ENCODE measurements at places on chromosomes 7 and 10.

- DNase-seq, result no peak
These were observed 64.6 kb downstream of the FAM185A start for GRCh38 chr7:102813191-102814024.

DNA sequence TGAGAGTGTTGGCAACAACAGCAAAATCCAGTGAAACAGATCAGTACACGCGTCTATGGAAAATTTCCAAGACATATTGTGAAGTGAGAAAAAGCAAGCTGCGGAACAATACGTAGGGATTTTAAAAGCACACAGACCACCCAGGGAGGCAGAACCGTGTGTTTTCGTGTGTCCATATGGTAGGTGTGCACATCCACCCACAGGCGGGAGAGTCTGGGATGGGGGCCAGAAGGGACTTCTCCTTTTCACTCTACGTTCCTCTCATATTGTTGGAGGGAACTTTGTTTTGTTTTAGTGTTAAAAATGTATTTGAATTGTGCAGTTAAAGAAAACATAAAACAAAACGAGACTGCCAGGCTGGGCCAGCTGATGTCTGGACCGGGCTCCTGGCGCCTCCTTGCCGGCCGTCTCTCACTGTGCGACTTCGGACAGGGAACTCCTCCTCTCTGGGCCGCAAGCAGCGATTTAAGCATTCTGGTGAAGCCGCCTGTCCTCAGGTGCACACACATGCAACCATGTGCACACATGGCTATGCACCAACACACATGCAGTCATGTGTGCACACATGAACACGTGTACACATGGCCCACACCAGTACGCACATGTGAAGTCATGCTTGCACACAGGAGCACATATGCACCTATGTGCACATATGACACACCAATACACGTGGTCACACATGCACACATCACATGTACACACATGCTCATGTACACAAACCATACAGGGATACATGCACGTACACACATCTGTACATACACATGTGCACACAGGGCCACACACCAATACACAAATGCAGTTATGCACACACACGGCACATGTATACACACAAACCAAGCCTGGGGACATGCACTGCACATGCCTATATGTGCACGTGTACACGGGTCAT lies 141.1 kb downstream of the ELFN1 start:
- no peak for DNase-seq

DNA sequence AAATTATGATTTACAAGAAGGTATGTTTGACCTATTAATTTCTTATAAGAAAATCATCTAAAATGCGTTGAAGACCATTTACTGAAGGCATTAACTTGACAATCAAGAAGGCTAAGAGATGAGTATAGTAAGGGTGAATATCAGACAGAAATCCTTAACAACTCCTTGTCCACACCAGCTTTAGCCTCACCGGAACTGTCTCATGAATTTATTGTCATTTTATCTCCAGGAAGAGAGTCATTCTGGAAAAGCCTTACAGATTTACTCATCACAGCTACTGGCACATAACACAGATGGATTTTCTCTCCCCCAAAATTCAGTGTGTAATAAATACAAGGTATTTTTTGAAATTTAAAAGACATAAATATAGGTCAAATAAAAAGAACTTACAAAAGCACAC lies 129.4 kb upstream of the LSM8 start:
- DNase-seq, result no peak

DNA sequence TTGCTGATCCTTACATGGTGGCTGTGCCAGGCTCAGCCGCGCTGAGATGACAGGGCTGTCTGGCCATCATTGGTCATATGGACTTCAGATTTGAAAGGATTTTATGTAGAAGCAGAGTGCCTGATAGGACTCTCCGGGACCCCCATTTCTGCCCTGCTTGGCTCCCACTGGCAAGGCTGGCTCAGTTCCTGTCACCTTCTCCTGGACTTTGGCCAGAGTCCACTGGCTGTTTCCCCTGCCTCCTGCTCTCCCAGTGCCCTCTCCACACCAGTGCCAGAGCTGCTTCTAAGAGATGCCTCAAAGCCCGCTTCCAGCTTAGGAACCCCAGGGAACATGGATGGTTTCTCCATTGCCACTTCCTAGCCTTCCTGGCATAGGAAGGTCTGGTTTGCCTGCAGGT lies 5.1 kb upstream of the SH2D4B start:
- DNase-seq, result no peak

DNA sequence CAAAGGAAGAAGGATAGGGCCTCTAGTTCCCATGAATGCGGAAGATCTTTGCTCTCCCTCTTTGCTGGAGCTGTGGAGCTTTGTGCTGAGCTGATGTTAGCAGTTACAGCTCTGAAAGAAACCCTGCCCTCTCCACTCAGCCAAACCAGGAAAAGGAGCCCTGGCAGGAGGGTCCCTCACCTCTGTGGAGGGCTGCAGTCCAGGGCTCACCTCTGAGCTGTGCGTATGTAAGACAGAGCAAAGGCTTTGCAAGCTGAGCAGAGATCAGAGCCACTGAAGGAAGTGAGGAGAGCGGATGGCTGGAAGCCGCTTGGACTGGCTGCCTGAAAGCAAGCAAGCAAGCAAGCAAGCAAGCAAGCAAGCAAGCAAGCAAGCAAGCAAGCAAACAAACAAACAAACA lies 84.7 kb downstream of the RAMP3 start:
- no peak for DNase-seq

- no peak for DNase-seq
These were observed 37.1 kb downstream of the ELMO1 start for GRCh38 chr7:37411444-37412034.

DNA sequence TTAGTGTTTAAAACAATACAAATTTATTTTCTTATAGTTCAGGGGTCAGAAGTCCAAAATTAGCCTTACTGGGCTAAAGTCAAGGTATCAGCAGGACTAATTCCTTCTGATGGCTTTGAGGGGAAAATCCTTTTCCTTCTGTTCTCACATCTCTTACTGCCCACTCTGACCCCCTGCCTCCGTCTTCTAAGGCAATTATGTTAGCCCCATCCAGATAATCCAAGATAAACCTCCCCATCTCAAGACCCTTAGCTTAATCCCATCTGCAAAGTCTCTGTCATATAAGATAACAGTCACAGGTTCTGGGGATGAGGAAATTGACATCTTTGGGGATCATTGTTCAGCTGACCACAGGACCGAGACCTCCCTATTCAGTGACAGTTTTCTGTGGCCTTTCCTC lies 22.3 kb downstream of the MACROH2A2 start:
- no peak for DNase-seq

GRCh38 chr7:137656227-137656849 lies 190.4 kb downstream of the DGKI start:
- DNase-seq, result no peak

GRCh38 chr10:30493609-30494530 lies 59.9 kb downstream of the MAP3K8 start:
- DNase-seq, result no peak

DNA sequence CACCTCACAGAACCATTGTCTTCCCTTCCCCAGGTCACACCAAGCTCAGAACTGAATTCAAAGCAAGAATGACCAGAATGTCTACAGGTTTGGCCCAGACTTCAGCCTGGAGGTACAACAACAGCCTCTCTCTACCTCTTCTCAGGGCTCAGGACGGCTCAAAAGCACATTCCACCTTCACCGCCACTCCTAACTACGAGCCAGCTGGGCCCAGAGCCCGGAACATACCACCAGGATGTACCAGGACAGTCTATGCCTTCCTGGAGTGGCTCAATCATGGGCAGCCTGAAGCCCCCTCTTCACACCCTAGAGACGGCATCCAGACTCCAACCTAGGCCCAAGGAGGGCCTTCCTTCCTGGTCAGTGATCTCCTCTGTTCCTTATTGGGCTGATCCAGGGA lies 41.6 kb downstream of the ANXA8 start:
- no peak for DNase-seq

DNA sequence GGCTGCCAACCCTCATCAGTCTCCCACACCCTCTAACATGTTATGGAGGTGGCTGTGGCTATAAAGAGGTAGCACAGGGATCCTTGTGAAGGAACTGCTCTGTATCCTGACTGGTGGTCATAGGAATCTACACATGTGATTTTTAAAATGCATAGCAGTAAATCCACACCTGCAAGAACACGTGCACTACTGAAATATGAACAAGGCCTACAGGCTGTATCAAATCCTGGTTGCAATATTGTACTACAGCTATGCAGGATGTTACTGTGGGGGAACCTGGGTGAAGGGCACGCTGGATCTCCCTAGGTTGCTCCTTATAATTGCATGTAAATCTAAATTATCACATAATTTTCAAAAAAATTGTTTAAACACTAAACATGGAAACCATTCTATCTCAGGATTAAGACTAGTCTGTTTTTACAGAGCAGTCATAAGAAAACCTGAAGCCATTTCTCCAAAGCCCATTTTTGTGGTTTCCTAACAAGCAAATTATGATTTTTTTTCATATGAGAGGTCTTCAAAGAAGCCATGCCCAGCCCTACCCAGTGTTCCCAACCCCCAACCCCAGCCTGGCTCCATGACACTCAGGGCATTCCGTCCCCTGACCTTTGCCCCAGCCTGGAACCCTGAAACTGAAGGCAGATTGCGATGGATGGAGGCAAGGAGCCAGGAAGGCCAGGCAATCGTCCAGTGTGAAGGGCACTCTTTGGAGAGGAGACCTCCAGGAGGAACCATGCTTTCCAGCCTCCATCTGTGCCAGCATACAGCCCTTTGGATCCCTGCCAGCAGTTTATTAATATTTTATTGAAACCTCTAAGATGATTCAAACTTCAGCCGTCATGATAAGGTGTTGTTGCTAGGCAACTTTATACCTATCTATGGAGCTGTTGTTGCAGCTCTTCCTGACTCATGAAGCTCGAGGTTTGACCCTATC lies 161.0 kb downstream of the GRID1 start:
- DNase-seq, result no peak

GRCh38 chr10:87635498-87636312 lies 24.0 kb upstream of the PAPSS2 start:
- no peak for DNase-seq

Measured in stimulated activated CD4-positive, alpha-beta T cell treated with anti-CD3 and anti-CD28 coated beads, TNF-alpha, amount 100 ng/mL, for 4 hours (primary cell).